RPMI7951 (cell line): ENCODE measurements at places on chromosomes 5 and 9. TPM values are rescaled to one million over a fixed set of nuclear protein-coding genes. Genes with fewer than 3 reads are reported as not detected.

PCBD2 gene
- 4.1 and 4.9 TPM in 2 replicates for total RNA-seq

PHF24 gene
- total RNA-seq, result not detected in 2 replicates

ZDHHC11 gene
- 0.12 and 0.29 TPM in 2 replicates for total RNA-seq

SLC25A2 gene
- 0.48 TPM in 1 of 2 replicates, not detected in the other for total RNA-seq

SLC45A2 gene
- 0.49 and 2.0 TPM in 2 replicates for total RNA-seq

GRCh38 chr9:75200892-75201470 lies 112.7 kb downstream of the OSTF1 start:
- DNase-seq, result peak; percentile 30

GRCh38 chr5:122581629-122582028 lies 193.3 kb upstream of the SNX2 start:
- DNase-seq, result peak; percentile 9

DNA sequence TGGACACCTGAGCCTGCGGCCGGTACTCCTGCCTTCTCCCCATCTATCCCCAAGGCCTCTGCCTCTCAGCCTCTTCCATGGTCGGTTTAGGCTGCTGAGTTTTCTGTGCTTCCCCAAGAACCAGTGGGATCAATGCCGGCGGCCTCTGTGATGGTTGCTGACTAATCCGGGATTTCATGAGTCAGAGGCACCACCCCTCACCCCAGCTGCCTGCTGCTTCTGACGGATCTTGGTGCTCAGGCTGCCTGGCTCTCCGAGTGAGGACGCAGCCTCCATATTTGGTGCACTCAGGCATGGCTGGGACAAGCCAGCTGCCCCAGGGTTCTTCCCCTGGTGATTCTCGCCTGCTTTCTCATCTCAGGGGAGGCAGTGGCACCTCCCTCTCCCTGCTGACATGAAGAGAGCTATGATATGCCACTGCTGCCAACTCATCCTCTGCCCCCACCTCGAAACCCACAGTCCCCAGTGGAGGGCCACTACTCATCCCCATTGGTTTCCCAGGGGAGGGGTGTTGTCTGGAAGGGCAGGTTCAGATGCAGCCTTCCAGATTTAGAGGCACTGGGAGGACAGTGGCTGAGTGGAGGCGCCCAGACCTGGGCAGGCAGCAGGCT lies 3.3 kb upstream of the MAN1B1 start:
- DNase-seq, result peak; percentile 98

- DNase-seq, result no peak
Observed at GRCh38 chr5:123085638-123086286, 3.3 kb upstream of the PRDM6 start.

DNA sequence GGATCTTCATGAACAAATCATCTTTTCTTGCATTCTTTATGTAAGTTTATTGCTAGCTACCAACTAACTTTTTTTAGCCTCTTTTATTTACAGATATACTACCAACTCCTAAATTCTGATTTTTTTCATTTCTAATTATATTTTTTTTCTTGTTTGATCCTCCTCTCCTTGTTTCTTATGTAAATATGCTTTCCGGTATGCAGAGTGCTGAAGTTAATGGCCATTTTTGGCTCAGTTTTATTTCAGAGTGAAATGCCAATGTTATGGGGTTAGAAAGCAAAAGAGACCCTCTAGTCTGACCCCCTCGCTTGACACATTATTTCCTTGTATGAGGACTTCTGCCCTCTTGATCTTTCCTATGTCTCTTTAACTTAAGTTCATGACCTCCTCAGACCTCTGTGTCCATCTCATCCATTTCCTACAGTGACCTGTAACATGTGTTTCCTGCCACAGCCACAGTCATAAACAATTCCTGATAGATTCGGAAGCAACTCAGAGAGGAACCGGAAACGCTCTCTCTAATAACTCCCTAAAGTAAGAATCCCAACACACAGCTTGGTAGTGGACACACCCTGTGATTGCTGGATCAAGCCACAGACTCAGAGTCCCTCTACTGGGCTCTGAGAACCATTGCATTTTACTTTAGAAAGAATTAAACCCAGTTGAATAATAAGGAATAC lies 42.9 kb upstream of the AFAP1L1 start:
- peak; percentile 90 for DNase-seq

DNA sequence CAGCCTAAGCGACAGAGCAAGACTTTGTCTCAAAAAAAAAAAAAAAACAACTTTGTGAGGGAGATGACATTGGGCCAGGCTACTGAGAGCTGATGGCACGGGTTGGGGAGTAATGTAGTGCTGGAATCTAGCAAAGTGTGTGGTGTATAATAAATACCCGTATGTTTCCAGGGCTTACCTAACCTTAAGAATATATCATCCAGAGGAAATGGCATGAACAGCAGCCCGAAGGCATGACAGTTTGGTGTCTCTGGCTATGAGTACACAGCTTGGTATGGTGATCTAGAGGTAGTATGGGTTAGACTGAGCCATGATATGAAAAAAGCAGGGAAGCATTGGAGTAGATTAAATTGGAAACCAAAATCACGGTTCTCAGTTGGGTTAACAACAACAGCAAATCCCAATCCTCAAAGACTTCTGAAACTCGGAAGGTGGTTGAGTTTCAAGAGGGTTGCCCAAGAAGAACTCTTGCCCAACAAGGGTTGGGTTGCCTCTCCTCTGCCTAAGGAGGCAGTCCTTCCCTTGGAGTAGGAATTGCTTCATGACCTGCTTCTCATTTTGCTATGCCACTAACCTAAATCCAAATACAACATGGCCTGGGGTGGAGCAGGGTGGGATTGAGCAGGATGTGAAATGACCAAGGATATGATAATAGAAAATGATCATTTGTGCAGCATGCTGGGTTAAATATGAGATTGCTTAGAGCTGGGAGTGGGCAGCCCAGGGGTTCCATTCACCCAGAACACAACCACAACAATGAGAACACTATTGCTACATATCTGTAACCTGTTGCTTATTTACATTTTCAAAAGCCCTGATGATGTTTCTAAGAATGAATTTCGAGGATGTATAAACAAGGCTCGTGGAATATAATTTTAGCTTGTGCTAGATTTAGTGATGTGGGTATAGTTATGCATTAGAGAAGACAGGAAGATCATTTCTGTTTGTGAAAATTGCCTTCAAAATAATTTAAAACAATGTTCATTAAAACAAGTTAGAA lies 64.6 kb upstream of the ZFR start:
- peak; percentile 74 for DNase-seq

DNA sequence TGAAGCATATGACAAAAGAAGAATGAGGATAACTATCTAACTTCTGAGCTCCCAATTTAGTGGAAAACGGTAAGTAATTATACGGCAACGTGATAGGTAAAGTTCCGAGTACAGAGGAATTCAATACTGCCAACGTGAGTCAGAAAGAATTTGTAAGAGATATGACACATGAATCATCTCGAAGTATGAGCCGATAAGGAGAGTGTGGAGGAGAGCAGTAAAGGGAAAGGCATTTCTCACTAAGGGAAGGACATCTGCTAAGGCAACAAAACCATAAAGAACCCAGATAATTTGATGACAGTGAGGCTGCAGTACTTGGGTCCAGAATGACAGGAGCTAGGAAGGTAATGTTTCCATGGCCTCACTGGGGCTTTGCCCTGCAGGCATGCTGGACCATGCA lies 11.0 kb downstream of the MPDZ start:
- peak; percentile 61 for DNase-seq

GRCh38 chr9:8857068-8857925 lies 1057.7 kb upstream of the DMAC1 start:
- no peak for DNase-seq

DNA sequence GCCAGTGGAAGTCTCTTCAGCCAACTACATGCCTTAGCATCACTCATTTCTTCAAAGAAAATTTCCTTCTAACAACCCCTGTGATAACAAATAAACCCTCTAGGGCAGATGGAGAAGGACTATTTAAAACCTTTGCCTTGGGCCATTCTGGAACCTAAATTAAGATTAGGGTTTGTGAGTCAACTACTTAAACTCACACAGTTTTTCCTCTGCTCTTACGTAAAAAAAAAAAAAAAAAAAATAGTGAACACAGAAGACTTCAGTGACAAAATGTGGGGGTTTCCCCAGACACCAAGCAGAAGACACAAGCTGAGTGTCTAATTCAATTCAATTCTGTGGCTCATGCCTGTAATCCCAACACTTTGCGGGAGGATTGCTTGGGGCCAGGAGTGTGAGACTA lies 65.8 kb upstream of the ERCC6L2 start:
- peak; percentile 72 for DNase-seq

DNA sequence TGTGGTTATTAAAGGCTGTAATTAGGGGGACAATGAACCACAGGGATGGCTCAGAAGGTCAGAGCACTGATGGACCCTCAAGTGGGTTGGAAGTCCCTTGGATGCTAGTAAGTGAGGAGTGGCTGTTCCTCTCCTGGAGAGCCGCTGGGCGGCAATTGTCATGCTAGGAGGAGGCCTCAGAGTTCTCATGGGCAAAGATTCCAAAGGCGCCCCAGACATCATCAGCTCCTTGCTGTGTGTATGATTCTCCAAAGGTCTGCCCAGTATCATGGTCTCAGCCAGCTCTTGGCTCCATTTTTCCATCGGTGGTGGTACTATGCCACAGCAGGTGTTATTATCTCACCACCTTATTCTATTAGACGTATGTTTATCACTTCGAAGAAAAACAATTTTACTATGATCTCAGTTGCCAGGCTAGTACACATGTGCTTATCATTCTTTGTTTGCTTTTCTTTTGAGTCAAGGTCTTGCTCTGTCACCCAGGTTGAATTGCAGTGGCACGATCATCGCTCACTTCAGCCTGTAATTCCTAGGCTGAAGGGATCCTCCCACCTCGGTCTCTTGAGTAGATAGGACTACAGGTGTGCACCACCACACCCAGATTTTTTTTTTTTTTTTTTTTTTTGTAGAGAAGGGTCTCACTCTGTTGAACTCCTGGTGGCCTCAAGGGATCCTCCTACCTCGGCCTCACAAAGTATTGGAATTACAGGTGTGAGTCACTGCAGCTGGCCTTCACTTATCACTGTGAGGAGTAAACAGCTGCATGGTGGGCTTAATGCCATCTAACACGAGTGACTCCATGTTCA lies 46.8 kb downstream of the EXOSC2 start:
- DNase-seq, result no peak

DNA sequence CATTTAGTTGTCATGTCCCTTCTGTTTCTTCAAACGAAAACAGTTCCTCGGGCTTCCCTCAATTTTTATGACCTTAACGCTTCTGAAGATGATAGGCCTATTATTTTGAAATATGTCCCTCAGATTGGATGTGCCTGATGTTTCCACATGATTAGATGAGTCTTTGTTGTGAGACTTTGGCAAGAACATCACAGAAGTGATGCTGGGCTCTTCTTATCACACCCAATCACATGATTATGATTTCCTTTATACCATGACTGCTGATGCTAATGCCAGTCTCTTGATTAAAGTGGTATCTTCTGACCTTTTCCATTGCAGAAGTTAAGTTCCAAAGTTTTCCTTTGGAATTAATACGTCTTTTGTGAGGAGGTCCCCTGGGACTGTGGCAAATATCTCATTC lies 175.7 kb downstream of the SAXO1 start:
- no peak for DNase-seq

DNA sequence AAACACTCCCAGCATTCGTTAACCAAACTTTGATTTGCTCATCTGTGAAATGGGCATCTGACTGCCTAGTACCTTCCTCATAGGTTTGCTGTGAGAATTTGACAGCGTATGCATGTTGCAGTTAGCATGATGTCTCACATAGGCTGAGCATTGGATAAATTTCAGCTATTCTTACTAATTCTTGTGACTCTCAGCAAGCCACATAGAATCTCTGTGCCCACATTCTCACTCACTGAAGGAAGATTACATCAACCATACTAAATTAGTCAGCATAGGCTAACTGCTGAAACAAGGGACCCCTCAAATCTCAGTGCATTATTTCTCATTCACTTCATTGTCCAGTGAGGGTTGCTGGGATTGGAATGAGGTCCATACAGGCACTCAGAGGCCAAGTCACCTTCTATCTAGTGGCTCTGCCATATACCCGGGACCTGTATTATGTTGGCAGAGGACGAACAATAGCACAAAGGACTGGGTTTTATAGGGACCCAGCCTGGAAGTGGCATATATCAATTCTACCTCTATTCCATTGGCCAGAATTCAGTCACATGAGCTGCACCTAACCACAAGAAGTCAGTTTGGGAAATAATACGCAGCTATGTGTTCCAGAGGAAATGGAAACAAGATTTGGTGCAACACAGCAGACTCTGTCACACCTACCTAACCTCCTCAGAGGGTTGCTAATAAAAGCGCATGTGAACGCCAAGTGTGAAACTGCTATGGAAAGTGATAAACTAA lies 4.2 kb upstream of the PTGER4 start:
- no peak for DNase-seq

DNA sequence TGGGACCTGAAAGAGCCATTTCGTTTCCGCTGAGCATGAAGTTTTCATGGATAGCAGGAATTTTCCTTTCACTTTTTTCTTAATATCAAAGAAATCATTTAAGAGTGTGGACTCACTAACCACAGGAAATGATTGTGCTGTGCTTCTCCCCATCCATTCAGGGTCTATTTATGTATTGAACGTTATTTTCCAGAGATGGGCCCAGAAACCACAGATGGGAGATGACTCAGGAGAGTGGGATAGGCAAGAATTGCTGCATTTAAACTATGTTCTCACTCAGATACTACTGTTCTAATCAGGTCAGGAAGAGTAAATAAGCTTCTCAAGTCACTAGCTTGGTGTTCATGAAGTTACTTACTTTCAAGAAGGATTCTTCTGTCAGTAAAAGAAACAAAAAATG lies 763.8 kb downstream of the DTWD2 start:
- DNase-seq, result peak; percentile 67
